ENCODE measurements at places on chromosomes 3 and 15.

DNA sequence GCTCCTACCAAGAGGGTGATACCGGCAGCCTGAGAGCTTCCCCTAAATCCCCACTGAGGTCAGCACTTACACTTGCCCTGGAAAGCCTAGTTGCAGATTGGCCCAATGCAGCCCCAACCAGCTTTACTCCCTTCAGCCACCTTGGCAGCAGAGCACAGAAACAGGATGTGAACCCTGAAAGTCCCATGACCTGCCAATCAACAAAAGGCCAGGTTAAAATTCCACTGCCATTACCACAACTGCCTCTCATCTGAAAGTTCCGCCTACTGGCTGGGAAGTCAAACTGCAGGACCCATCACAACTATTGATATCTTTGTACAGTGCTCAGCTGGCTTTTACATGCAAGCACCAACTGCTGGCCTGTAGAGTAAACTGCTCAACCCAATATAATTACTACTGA is 156.2 kb downstream of the ZMAT3 start:
- DNase-seq = no peak

DNA sequence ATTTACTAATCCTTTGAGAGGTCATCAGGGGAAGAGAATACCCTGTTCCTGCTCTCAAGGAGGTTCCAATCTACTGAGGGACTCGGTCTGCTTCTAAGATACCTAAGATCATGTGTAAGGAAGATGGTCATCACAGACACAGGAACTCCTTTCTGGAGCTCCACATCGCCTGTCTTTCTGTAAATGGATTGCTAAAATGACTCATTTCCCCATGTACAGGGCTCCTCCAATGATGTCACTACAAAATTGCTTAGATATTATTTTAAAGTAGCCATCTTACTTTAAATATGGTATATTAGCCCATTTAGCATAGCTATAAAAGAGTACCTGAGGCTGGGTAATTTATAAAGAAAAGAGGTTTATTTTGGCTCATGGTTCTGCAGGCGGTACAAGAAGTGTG is 206.1 kb upstream of the PROK2 start:
- DNase-seq = no peak

DNA sequence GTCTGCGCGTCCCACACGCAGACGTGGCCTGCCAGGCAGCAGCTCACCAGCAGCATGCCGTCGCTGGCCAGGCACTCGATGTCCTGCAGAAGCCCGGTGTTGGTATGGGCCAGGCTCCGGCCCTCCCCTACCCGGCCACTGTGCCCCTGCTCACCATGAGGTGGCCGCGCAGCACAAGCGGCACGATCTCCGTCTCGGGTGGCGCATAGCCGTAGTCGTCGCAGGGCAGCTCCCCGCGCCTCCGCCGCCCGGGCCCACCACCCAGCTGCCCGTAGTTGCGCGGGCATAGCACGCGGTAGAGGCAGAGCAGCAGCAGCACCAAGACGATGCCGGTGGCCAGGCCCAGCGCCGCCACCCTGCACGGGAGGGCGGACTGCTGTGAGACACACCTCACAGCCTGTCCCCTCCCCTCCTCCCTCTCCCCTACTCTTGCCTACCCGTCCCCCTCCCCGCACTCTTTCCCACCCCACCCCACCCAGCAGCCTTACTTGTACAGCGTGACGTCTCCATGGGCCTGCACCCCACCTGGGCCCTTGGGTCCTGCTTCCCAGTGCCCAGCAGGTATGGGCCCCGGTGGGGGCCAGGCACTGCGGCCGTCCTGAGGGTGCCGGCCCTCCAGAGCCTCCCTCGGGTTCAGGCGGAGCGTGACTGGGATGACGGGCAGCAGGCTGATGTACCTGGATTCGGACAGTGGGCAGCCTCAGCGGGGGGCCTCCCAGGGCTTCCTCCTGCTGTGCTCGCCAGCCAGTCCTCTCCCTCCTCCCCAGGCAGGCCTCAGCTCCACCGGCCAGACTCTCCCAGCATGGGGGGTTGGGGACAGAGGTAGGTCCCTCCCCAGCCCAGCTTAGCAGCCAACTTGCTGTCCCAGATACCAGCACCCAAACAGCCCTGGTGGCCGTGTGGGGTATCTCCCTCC is 37.6 kb downstream of the PTPN23 start:
- no peak for DNase-seq

- no peak for DNase-seq
Observed at GRCh38 chr3:144893980-144894379, 922.4 kb downstream of the DIPK2A start.

DNA sequence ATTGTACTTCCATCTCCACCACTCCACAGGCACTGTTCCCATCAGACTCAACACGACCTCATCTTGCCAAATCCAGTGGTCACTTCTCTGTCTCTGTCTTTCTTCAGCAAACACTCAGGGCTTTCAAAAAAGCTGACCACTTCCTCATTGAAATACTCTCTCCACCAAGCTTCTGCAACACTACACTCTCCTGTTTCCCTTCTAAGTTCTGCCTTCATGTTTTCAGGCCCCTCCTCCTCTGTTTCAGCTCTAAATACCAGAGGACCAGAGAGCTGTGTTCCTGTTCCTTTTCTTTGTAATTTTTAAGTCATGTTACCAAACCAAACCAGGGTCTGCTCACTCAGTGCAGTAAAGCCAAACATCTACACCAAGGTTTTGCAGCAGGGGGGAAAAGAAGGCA is 33.8 kb upstream of the ACP3 start:
- no peak for DNase-seq

- no peak for DNase-seq
Observed at GRCh38 chr3:104519068-104519467, 847.6 kb upstream of the ALCAM start.

- DNase-seq = no peak
Observed at GRCh38 chr3:122619040-122619439, 41.6 kb downstream of the PARP15 start.

GRCh38 chr15:91913560-91913959 is 60.1 kb downstream of the SLCO3A1 start:
- DNase-seq = no peak

DNA sequence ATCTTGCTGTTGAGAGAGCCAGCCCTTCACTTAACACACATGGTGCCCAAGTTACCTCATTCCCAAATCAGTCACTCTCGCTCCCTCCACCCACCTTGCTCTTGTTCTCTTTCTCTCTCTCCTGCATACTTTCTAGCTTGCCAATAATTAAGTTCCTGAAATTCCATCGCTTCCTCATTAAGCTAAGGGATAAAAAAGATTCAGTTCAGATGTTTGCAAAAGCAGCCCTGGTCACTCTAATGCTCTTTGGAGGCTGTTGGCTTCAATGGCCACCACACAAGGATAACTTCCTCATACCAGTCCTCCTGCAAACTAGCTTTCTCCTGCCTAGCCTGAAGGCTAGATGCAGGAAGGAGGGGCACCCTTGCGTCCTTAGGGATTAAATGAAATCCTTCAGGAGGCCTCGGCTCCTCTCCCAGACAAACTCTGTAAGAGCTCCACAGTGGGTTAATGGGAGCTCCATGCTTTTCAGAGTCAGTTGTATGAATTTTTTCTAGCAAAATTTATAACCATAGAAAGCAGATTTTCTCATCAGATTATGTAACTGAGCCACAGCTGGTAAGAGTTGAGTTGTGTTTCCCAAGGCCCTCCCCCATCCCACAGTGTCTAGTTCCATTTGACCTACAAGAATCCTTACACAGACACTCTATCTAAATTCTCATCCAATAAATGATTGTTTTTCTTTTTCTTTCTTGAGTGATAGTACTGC is 176.6 kb upstream of the TRIM42 start:
- DNase-seq = no peak

GRCh38 chr3:127684871-127685707 is 12.3 kb downstream of the ABTB1 start:
- DNase-seq = no peak

DNA sequence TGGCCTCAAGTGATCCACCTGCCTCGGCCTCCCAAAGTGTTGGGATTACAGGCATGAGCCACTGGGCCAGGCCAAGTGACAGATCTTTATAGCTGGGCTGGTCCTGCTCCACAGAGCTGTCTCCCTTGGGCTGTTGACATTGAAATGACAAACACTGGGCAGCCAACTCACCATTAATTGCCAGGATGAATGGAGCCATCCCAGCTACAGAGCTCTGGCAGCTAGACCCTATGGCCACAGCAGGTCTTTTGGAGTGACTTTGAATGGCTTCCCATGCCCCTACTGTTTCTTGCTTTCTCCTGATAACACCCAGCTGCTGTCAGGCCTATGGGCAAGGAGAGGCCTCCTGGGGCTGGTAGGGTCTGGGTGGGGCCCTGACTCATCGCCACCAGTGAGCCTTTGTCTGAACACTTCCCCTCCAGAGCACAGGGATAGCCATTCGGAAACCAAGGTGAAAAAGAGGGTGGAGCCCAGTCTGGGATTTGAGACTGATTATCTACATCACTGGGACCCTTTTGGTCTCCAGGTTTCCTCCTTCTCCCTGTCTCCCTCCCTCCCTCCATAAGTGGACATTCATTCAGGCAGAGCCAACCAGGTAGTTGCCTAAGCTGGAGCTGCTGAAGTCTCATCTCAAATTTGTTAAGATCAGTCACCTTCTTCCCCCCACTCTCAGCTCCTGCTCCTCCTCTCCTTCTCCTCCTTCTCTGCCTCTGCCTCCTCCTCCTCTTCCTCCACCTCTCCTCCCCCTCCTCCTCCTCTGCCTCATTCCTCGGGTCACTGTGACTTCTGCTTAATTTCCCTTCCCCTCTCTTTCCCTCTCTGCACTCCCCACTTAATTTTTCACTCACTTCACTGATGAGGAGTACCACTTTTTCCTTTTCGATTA is 34.0 kb downstream of the BHLHE40 start:
- no peak for DNase-seq

- no peak for DNase-seq
Observed at GRCh38 chr3:185081521-185081920, 71.3 kb downstream of the C3orf70 start.

GRCh38 chr3:34387826-34388564 is 589.6 kb downstream of the PDCD6IP start:
- no peak for DNase-seq

- DNase-seq = no peak
Observed at GRCh38 chr3:58298190-58298589, 7.9 kb upstream of the RPP14 start.
